ENCODE measurements at places on chromosomes 4 and X.

DNA sequence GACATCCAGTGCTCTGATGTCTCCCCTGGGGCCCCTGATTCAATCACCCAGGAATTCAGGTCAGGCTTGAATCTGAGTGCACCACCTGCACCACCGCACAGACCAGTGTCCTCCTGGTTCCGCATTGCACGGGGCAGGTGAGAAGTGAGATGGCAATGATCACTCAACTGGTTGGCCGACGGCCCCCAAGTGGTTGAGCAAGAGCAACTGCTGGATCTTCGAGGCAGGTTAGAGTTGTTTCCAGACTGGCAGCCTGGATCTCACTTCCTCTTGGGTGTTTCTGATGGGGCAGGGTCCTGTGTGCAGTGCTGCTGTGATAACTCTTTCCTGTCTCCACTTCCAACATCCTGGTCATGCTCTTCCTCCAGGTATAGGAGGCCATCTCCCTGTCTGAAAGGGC, 50.4 kb downstream of the C4orf50 start:
- no peak for DNase-seq

- no peak for DNase-seq
Observed at GRCh38 chr4:20532116-20532790, 168.0 kb upstream of the PACRGL start.

GRCh38 chrX:121635141-121635540, 587.7 kb downstream of the GLUD2 start:
- no peak for DNase-seq

- no peak for DNase-seq
Observed at GRCh38 chr4:48203819-48204218, 65.8 kb downstream of the TEC start.

GRCh38 chr4:8844976-8845690, 26.5 kb downstream of the HMX1 start:
- peak; percentile 37 for DNase-seq
